ENCODE measurements at places on chromosomes 12 and 14.
A peak's percentile ranks its signal among the peaks of the same experiment; 100 is the strongest.

DNA sequence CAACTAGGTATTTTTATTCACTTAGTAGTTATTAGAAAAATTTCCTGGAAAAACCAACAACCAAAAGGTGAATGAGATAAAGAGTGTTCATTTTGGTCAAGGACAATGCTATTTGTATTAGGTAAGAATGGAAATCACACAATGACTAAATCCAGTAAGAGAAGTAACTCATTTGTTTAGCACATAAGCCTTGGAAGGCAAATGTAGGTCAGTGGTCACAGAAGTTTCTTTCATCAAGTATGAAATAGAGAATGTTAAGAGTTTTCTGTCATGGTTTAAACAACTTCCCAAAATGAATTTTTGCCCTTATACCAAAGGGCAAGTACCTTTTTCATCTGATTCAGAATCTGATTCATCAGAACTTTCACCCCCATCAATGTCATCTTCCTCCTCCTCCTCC, 101.7 kb downstream of the KIF21A start:
- DNase-seq, result no peak

DNA sequence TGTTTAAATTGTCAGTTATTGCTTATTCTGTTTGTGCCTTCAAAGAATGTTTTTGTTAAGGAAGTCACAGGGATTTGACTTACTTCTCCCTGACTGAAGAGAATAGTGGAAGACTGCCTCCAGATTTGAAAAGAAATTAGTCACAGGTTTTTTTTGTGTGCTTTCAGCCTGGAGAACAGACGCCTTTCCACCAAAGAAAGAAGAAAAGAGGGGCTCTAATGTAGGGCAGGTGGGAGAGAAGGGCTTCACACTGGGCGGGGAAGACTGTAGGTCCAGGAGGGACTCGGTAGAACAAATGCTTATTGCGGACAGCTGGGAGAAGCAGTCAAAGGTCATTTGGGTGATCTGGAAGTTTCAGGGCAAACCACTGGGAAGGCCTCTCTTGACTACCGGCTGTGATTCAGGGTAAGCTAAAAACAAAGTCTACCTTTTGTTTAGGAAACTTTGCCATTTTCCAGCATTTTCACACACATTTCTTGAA, 76.8 kb downstream of the SAMD4A start:
- DNase-seq, result no peak

GRCh38 chr14:87805315-87805723, 187.7 kb downstream of the GALC start:
- DNase-seq, result no peak

DNA sequence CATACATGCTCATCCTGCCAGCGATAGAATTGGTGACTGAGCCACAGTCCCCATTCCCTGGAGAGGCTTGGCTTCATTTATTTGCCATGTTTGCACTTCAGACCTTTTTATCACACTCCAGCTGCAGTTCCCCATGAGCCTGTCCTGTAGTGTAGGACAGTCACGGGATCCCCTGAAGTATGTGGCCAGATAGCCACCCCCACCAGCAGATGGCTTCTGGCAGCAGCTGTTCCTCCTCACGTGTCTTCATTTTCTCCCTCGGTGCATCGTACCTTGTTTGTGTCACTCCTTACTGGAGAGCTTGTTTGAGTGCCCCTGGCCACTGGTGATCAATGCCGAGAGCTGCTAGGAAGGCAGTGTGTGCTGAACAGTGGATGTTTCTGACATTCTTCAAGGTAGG, 40.2 kb downstream of the UBE3B start:
- DNase-seq, result peak; percentile 89

- no peak for DNase-seq
Observed at GRCh38 chr12:6323340-6323994, 13.0 kb downstream of the PLEKHG6 start.

DNA sequence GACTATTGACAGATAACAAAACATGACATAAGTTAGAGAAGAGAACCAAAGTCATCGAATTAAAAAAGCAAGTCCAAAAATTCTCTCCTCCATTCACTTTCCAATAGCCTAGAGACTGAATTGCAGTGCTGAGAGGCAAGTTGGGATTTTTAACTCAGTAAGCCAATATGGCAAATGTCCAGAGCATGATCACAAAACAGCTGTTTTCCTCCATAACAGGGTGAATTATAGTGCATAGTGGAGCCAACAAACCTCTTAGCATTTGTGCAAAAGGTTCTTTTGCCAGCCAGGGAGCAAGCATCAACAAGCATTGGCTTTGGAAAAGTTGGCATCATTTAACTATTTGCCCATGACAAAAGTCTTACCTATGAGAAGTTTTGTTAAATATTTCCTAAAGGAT, 458.8 kb upstream of the NOVA1 start:
- DNase-seq, result no peak

DNA sequence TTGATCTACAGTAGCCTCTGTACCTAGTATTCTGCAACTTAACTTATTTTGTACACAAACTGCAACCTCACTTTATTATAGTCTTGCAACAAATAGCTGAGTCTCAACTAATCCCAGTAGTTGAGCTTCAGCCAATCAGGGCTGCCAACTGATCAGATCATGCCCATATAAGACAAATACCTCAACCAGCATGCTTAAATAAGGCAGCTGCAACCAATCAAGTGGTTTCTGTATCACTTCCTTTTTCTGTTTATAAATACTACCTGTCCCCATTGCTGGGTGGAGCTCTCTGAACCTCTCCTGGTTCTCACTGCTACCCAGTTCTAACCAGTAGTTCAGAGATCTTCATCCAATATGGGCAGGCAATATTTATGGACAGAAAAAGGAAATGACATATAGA, 248.5 kb upstream of the FBXO33 start:
- no peak for DNase-seq

DNA sequence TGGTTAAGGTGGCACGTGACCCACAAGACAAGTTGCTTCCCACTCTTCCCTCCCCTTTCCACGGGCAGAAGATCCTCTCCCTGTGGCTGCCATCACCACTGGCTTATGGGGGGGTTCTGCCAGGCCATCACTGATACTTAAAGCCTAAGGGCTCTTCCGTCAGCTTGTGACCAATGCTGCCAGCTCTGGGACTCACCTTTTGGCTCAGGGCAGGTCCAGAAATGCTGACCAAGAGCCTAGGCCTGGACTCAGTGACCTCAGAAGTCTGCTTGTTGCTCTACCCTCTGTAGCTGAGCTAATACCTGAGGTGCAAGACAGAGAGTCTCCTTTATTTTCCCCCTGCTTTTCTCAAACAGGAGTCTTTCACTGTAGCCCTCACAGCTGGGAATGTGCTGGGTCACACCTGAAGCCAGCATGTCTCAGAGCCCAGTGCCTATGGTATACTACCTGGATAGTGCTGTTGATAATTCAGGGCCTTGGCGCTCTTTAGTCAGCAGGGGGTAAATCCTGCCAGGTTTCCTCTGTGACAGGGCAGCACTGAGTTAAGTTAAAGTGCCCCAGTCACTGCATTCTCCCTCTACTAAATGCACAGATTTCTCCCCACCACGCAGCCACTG, 19.7 kb downstream of the FGD4 start:
- DNase-seq, result no peak

GRCh38 chr14:106210650-106211049, 684.3 kb downstream of the TMEM121 start:
- no peak for DNase-seq

DNA sequence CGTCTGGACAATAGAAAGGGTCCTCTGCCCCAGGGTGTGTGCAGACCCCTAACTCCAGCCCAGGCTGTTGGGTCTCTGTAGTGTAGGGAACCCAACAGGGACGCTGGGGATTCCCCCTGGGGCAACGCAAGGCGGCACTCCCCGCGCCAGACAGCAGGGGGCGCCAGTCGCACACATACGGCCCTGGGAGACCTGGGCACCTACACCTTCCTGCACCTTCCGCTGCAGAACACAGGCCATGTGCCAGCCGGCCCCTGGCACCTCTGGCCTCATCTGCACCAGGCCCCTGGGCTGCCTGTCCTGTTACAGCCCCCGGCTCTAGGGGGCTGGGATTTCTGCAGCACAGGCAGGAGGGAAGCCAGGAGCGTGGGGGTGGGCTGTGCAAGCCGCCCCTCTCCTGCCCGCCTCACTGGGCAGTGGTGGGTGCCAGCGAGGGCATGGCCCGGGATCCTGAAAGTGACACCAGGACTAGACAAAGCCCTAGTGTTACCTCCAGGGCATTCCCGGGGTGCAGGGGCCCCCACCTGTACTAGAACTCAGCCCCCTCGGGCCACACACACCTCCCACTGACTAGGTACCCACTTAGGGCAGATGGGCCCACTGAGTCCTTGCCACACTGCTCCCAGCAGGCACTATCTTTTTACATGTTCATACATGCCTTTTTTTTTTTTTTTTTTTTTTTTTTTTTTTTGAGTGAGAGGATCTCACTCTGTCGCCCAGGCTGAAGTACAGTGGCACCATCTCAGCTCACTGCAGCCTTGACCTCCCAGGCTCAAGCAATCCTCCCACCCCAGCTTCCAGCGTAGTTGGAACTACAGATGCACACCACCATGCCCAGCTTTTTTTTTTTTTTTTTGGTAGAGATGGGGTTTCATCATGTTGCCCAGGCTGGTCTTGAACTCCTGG, 37.5 kb downstream of the CCNK start:
- peak; percentile 23 for DNase-seq

DNA sequence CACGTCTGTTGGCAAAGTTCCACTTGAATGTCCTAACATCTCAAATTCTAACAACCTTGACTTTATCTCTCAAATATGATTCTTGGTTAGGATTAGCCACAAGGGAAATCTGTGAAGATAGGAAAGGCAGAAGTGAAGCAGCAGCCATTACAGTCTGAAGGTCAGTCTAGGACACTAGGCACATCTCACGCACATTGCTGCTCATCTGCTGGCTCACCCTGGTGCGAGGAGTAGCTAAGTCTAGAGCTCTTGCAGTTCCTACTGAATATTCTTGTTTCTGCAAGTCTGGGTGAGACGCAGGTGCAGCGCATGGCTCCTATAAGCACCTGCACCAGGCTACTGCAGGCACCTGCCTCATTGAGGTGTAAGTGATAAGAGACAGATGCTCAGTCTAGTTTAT, 6.4 kb upstream of the SLC25A3 start:
- DNase-seq, result no peak

GRCh38 chr12:107079172-107080011, 14.0 kb downstream of the CRY1 start:
- no peak for DNase-seq
